ENCODE measurements at places on chromosomes 5 and 9.

GRCh38 chr5:17061973-17062470 is 125.9 kb upstream of the MYO10 start:
- no peak for DNase-seq

GRCh38 chr5:129902816-129903215 is 1.4 kb upstream of the CHSY3 start:
- DNase-seq: no peak

GRCh38 chr5:110760158-110760557 is 21.4 kb downstream of the SLC25A46 start:
- no peak for DNase-seq

GRCh38 chr9:26574898-26575440 is 317.6 kb downstream of the CAAP1 start:
- DNase-seq: no peak

GRCh38 chr9:81619353-81620001 is 69.9 kb downstream of the TLE1 start:
- peak; percentile 94 for DNase-seq

DNA sequence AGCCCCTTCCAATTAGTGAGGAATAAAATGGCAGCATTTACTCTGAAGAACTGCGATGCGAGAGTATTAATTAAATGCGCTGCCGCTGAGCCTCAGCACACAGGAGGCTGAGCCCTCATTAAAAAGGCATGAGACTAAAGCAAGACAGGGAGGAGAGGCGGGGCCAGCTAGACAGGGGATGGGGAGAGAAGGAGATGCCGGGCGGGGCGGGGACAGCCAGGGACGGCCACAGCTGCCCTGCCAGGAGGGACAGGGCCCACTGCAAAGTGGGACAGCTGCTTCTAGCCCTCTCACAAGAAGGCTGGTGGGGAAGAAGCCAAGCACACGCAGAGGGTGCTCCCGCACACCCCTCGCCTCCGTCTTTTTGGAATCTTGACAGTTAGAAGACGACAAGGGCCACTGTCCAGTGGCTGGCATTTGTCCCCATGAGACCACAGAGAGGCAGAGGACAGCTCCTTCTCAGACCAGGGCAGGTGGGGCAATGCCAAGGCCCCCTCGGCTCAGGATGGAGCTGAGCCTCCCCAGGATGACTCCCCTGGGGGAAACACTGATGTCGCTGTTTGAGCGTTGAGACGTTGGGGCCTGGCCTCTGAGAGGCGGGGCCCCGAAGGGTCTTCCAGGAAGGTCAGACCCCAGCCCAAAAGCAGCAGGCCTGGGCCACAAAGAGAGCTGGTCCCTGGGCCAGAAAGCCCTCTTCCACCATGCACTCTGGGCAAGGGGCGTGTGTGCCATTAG is 26.9 kb downstream of the ADAMTS2 start:
- no peak for DNase-seq

DNA sequence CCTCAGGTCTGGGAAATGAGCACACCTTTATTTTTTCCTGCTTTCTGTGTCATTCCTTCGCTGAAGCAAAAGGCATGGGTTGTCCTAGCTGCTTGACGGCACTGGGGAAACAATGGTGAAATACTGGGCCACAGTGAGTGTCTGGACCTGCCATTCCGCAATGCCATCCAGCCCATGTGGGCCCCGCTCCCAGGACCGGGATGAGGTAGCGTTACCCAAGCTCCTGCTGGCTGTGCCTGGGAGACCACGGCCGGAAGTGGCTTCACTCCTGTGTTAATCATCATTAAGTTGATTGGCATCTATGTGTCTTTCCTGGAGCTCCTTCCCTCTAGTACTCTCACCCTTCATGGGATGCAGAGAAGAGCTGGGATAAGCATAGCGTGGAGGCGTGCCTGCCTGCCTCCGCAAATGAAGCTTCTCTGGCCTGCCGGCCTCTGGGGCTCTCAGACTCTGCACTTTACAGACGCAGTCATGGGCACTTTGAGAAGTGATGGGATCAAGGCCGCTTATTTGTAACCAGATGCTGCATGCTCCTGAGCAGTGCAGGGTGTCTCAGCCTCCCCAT is 16.5 kb upstream of the SMIM32 start:
- no peak for DNase-seq

DNA sequence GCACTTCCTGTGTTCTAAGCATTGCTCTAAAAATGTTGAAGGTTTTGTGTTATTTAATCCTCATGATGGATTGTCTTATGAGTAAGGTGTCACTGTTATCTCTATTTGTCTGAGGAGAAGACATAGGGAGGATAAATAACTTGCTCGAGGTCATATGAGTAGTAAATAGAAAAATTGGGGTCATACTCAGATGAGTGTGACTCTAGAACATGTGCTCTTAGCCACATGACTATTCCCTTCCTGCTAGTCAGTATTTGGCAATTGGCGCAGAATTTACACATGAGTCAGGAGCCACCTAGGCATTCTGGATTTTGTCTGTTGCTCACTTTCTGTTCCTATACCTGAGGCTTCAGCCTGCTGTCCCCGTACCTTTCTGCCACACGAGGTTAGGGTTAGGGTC is 234.6 kb upstream of the CD180 start:
- peak; percentile 5 for DNase-seq

- DNase-seq: no peak
Measured at GRCh38 chr9:91289244-91289643, 72.5 kb downstream of the AUH start.

- DNase-seq: peak; percentile 15
Measured at GRCh38 chr5:99600952-99601351, 672.1 kb upstream of the CHD1 start.

DNA sequence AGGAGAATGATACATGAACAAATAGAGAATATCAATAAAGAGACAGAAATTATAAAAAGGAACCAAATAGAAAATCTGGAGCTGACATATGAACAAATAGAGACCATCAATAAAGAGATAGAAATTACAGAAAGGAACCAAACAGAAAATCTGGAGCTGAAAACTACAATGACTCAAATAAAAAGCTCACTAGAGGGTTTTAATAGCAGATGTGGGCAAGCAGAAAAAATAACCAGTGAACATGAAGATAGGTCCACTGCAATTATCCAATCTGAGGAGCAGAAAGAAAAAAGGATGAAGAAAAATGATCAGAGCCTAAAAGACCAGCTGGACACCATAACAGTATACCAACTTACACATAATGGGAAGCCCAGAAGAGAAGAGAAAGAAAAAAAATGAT is 353.7 kb downstream of the ARL15 start:
- DNase-seq: no peak

- DNase-seq: no peak
Measured at GRCh38 chr5:135538261-135538660, 2.5 kb upstream of the NEUROG1 start.

- DNase-seq: peak; percentile 13
Measured at GRCh38 chr5:60929024-60929423, 15.8 kb downstream of the ERCC8 start.

- no peak for DNase-seq
Measured at GRCh38 chr9:123028136-123028535, 5.3 kb upstream of the GPR21 start.

DNA sequence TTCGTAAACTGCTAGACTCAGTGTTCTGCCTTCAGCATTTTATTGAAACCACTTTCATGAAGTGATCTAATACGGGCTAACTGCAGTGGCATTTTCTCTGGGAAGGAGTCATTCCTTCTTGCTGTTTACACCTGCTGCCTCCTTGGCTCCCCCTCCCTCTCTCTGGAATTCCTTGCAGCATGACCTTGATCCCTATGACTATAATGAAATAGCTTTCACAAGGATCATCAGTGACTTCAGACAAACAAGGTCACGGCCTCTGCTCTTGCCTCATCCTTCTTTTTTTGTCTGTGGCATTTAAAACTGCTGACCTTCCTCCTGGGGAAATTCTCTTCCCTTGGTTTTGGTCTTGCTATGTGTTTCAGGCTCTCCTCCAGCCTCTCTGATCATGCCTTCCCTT is 90.2 kb downstream of the ZNF462 start:
- peak; percentile 70 for DNase-seq

DNA sequence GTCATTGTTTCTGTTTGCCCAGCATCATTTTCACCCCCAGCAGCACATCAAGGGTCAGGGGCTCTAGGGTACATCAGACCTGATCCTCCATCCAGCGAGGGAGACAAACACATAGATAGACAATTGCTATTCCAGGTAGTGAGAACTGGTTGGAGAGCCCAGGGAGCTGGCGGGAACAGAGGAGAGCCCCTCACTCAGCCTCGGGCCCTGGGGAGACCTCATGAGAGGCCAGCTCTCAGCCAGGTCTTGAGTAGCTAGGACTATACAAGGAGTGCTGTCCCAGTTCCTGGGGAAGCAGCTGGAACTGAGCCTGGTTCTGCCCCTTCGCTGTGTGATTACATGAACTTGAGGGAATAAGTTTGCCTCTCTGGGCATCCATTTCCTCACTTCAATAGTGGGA is 80.3 kb downstream of the HRH2 start:
- DNase-seq: no peak

GRCh38 chr5:56170557-56170956 is 62.6 kb downstream of the ANKRD55 start:
- DNase-seq: peak; percentile 62

DNA sequence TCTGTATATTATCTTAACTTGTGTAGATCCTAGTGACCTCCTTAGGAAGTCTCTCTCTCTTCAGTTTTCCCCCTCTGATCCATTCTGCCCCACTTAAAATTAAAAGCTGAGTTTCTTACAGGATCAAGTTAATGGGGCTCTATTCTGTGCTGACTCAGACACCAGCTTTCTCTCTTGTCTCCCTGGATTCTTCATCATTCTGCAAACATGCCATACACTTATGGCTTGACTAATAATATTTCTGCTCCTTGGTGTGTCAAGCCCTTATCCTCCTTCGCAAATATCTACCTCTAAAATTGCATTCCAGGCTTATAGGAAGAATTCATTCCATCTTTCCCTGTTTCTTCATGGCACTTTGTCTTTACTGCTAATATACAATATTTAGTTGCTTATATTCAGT is 18.1 kb downstream of the LRRC70 start:
- DNase-seq: peak; percentile 54

- DNase-seq: peak; percentile 56
Measured at GRCh38 chr5:78550891-78551290, 97.7 kb downstream of the LHFPL2 start.

GRCh38 chr5:148912714-148913398 is 86.4 kb downstream of the ADRB2 start:
- peak; percentile 81 for DNase-seq

- peak; percentile 68 for DNase-seq
Measured at GRCh38 chr5:124599028-124599973, 147.1 kb downstream of the ZNF608 start.

DNA sequence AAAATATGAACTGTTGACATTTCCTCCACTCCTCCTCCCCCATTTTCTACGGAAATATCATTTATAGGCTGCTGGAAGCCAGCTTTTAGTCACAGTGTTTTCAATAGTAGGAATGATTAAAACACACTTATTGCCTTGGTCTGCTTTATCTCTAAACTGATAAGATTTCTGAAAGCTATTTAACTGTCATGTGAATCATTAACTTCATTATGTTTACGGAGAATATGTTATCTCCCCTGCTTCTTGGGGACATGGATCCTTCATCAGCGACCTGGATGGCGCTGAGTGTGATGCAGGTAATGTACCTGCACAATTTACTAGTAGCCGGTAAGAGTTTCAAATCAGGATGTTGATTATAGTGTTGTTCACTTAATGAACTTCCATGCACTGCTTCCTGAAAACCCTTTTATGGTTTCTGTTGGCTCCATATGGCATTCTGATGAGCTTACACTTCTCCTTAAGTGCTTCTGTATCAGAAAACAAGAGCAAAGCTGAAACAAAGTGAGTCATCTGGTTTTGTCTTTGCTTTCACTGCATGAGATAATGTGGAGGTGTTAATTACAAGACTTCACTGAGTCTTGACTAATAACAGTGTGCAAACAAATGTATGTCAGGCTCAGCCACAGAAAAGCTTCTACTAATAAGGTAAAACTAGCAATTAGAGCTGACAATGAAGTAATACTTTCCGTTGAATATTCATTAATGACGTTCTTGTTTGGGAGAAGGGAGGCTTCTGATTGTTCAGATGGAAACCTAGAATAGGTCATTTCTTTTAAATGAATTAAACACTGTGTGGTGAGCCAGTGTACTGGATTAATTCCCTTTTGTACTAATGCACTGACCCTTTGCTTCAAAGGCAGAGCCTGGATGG is 162.4 kb upstream of the ZNF608 start:
- peak; percentile 38 for DNase-seq

DNA sequence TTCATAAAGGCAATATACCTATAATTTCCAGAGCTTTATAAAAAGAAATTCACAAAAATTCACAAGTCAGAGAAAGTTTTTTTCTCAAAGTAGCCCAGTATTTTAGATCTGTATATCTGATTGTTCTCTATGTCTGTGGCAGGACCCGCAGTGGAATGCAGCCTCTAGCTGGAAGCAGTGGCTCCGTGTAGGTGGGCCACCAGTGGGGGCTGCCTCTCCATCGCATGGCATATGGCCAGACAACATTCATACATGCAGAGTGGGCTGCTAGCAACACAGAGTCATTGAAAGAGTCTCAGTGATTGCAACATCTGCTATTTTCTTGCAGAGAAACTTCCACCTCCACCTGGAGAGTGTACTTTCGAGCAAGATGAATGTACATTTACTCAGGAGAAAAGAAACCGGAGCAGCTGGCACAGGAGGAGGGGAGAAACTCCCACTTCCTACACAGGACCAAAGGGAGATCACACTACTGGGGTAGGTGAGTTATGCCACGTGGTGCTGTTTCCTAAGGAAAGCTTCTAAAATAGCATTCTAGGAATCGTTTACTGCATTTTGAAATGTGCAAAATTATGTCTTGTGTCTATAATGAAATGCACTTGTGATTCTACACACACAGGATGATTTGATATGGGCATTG is 88.5 kb upstream of the SMC5 start:
- no peak for DNase-seq

DNA sequence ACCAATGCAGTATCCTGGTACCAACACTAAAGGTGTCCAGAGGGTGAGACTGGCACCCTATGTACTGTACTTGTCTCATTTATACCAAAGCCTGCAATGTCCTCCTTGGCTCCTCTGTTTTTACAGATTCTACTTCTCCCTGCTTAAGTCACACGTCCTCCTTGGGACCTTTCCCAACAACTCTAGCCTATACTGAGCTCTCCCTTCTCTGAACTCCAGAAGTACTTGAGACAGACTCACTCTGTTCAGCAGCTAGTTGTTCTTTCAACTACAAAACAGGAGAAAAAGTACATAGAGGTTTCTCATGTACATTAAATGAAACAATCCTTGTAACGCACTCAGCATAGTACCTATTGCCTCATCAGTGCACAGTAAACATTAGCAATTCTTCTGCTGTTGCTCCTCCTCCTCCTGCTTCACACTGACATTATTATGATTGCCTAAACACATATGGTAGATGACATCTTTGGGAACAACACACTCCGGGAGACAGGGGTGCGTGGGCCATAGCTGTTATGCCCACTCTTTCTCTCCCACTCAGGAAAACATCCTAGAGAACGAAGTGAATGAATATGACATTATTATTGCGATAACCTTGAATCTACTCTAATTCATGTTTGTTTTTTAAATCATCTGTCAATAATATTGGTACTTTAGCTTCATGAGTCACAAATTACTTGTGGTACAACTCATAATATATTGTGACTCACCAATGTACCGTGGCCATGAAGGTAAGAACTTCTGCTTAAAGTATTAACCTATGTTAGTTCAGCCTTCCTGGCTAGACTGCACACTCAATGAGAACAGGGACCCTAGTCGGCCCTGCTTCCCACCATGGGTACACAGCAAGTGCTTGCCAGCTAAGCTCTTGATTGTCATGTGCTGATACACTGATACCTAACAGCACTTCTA is 180.3 kb upstream of the ADRA1B start:
- peak; percentile 79 for DNase-seq

Data from iris pigment epithelial cell (primary cell).